ENCODE measurements at places on chromosomes 7 and 10.

- no peak for DNase-seq
Observed at GRCh38 chr10:34184939-34185386, 630.1 kb downstream of the PARD3 start.

GRCh38 chr10:120161111-120161510, 268.6 kb downstream of the SEC23IP start:
- DNase-seq: no peak

GRCh38 chr7:65250697-65251395, 122.8 kb upstream of the ZNF92 start:
- no peak for DNase-seq

DNA sequence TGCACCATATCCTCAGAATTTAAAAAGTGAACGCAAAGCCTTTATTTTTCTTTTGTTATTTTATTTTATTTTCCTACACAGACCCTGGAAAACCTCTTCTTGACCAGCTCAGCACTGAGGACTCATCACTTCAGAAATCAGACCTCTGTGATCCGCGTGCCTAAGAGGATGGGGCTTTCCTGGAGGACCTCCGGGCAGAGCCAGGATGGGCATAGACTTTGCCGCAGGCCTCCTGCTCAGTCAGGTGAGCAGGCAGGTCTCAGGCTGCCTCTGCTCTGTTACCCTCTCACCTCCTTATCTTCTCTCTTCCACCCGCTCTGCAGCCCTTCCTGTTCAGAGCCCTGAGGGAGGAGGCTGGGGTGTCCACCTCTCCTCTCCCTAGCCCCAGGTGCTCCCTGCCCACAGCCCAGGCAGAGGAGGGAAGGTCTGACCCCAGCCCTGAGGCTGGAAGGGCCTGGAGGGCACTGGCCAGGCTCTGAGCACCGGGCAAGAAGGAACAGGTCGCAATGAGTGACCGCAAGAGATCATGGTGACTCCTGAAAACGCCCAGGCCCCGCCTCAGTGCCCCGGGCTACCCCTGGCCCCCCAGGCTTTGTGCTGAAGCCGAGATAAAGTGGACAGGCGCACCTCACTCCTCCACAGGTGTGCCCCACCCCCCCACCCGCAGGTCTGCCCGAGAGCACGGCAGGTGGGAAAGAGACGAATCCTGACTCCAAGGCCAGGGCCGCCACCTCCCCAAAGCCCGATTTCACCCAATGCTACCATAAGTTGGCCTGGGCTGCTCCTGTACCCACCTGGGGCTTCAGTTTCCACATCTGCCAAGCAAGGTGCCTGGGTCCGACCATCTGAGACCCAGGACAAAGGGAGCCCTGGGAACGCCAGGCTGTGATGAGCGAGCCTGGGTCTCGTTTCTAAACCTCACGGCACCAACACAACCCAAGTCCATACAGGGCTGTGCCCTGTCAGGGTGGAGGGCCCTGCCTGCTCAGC, 2.8 kb downstream of the CALML5 start:
- DNase-seq: no peak

GRCh38 chr7:69756235-69756634, 158.0 kb downstream of the AUTS2 start:
- no peak for DNase-seq

- DNase-seq: no peak
Observed at GRCh38 chr7:122307228-122307621, 2.7 kb upstream of the FEZF1 start.

DNA sequence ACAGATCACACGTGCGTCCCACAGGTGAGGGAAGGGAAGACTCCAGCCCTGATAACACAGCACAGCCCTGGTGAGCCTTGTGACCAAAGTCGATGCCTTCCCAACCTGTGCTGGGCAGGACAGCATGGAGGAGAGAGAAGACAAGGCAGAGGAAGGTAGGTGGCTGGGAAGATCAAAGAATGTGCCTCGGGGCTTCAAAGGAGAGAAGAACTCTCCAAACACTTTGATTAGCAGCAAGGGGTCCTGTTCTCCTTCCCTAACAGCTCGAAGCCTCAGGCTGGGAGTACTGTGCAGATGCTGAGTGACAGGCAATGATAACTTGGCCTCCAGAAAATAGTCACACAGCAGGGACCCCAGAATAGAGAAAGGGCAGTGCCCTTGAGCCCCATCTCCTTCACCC, 288.5 kb downstream of the TCERG1L start:
- no peak for DNase-seq

- DNase-seq: no peak
Observed at GRCh38 chr7:19009241-19009935, 108.0 kb downstream of the TWIST1 start.

DNA sequence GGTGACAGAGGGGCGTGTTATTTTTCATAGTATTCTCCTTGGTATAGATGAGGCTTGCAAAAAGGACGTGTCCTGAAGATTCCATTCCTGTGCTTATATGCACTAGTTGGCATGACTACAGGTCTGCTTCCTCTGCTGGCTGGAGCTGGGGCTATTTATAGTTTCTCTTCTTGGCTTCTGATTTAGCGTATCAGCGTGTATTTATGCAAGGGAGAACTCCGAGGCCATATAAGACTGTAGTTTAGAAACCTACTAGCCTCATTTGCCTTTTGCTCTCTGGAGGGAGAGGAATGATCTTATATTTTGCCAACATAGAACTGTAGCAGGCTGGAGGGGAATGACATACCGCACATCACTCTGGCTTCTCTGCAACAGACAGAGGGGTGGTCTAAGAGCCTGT, 39.7 kb downstream of the CACNB2 start:
- DNase-seq: no peak

DNA sequence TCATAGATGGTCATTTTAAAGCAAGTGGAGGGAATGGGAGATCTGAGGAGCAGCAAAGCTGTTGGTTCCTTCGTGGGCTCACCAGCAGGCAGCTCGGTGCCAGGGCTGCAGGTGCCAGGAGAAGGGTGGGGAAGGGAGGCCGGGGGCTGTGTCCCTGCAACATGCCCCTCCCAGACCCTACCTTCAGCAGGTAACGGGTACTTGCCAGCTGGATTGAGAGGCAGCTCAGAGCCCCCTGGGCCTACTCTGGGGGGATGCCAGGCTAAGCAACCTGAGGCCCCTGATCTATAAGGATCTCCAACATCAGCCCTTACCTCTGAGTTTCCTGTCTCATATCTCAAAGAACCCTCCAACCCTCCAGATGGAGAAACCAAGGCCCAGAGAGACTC, 173.3 kb downstream of the NEURL1 start:
- no peak for DNase-seq

DNA sequence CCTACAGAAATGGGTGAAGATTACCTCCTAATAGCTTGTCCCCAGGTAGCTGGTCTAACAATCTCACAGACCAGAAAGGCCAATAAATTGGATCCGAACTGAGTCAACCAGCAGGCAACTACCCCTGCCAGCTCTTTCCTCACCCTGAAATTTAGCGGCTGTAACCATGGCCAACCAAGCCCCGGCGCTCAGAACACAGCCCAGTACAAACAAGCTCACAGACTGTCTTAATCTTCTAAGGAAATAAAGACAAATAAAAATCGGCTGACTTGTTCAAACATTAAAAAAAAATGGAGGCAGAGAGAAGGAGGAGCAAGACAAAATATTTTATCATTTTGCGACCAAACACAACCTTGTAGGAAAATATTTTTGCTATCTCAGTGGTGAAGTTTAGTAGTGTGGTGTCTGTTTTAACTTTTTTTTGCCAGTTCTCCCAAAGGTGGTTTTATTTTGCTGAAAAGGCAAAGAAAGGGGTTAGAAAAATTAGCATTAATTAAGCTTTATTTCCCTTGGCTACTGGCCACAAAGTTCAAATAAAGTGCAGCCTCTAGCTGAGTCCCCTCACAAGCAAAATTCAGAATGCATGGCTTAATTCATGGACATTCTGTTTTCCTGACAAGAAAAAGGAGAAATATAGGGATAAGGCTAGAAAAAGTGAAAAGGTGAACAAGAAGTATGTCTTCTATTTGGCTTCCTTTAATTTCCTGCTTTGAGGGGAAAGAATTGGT, 313.0 kb upstream of the NPVF start:
- DNase-seq: no peak

GRCh38 chr7:83362871-83363550, 200.3 kb upstream of the PCLO start:
- DNase-seq: no peak

GRCh38 chr7:158040199-158040598, 547.4 kb downstream of the PTPRN2 start:
- no peak for DNase-seq

DNA sequence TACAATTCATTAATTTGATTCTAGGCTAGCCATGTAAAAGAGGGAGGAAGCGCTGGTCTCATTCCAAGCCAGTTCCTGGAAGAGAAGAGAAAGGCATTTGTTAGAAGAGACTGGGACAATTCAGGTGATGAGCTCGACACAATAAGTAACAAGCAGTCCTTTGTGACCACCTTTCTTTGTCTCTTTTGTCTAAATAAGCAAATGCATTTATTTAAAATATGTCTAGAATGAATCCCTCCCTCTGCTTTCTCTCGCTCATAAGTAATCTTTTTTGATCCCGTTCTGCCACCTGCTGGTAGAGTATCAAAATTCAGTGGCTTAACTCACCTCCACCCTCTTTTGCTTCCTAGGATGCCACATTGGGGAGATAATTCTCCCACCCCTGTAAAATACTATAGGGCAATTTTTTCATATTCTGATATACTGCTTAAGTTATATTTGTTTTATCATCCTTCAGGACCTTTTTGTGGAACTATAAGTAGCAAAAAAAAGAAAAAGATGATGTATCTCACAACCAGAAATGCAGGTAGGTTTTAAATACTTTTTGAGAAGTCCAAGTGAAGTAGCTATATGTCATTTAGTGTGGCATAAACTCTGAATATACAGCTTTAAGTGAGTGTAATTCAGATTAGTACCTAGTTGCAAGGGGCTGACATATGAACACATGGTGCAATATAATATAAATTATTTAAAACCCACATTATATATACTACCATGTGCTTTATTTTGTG, 91.5 kb downstream of the GSDME start:
- DNase-seq: no peak

DNA sequence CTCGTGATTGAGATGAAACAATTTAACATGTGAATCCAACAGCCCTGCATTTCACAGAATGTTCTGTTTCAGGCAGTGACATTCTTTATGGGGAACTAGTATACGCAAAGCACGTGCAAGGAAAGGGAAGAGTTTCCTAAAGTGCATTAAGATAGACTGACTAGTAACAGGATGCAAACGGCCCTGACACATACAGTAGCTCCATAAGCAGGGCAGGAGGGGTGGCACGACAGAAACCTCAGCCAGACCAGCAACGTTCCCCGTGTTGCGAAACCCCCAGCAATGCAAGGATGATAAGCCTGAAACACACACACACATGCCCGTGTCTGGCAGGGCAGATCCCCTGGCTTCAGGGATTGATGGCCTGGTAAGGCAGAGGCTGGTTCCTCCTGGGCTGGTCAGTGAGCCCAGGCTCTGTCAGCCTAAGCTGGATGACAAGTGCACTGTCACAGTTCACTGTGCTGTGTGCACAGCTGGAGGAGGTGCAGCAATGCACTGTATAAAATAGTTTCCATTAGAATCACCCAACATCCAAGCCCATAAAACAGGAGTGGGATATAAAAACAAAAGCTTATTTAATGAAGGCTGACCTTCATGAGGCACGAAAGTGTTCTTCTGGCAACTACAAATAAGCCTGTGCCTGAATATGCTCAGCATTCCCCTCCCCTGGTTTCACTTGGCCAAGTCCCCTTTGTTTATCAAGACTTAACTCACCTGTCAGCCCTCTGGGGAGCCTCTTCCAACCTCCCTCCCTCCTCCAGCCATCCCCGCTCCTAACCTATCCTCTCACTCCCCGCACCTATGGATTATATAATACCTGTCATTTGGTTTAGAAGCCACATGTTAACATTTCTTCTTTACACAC, 88.8 kb downstream of the GSAP start:
- DNase-seq: no peak

DNA sequence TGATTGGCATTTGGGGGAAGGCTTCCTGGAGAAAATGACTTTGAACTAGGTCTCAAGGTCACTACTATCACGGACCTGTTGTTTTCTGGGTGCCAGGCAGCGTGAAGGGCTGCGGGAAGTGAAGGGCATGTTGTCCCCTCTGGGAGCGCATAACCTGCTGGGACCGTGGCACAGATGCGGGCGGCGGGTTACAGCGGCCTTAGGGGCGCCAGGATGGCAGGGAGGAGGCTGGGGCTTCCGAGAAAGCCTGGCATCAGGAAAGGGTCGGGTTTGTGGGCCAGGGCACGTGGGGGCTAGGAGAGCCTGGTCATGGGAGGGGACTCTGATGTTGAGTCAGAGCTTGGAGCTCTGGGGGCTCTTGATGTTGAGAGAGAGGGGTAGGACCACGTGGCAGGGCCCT, 6.1 kb downstream of the SLC4A2 start:
- no peak for DNase-seq

DNA sequence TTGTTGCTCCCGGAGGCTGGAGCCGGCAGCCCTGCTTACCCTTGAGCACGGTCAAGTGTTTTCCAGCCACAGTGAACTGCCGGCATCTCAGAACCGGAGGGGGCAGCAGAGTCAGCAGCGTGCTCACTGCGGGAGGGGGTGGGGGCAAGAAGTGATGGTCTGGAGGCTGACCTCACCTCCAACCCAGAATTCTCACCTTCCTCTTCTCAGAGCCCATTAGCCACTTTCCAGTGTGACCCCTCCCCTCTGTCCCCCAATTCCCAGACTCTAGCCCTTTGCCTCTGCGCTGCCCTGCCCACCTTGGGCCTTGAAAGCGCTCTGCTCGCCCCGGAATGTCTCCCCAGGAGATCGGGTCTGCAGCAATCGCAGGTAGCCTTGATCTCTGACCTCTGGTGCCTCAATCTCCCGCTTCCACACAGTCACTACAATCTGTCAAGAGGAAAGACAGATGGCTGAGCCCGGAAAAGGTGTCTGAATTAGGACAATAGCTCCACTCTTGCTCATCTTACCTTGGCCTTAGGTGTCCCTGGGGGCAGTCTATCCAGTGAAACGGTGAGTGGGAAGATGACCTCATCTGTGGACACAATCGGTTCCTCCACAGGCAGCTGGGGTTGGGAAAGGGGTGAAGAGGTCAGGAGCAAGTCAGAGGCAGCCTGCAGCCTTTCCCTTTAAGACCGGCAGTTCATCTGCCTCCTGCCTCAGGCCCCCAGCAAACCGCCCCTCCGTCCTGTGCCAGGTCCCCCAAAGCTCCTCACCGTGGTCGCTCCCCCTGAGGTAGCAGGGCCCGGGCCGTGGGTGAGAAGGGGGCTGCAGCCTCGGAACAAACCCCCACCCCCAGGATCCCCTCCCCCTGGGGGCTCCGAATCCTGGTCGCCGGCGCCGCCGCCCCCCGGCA, 942 bp downstream of the TRAPPC14 start:
- no peak for DNase-seq

- DNase-seq: no peak
Observed at GRCh38 chr10:98513704-98514103, 67.0 kb upstream of the HPS1 start.

- DNase-seq: no peak
Observed at GRCh38 chr10:110323503-110323902, 18.8 kb upstream of the SMNDC1 start.

DNA sequence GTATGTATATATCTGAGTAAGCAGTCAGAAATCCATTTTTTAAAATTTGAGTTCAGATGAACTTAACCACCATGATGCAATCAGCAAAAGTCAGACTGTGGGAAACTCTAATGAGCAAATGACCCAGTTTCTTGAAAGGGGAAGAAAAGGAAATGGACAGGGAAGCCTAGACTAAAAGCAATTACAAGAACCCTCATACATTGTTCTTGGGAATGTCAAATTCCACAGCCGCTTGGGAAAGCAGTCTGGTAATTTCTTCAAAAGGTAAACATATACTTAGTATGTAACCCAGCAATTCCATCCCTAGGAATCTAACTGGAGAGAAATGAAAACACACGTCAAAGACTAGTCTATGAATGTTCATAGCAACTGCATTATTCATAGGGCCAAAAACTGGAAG, 16.4 kb upstream of the FOXK1 start:
- DNase-seq: no peak
